Stimulated activated CD8-positive, alpha-beta memory T cell treated with anti-CD3 and anti-CD28 coated beads, Interleukin-4, amount 100 ng/mL, for 4 hours (primary cell): ENCODE measurements at places on chromosomes 5 and 9.

- DNase-seq, result no peak
Measured at GRCh38 chr9:69155341-69156030, 18.6 kb upstream of the TJP2 start.

GRCh38 chr5:53063176-53063575, 46.4 kb downstream of the MOCS2 start:
- no peak for DNase-seq

DNA sequence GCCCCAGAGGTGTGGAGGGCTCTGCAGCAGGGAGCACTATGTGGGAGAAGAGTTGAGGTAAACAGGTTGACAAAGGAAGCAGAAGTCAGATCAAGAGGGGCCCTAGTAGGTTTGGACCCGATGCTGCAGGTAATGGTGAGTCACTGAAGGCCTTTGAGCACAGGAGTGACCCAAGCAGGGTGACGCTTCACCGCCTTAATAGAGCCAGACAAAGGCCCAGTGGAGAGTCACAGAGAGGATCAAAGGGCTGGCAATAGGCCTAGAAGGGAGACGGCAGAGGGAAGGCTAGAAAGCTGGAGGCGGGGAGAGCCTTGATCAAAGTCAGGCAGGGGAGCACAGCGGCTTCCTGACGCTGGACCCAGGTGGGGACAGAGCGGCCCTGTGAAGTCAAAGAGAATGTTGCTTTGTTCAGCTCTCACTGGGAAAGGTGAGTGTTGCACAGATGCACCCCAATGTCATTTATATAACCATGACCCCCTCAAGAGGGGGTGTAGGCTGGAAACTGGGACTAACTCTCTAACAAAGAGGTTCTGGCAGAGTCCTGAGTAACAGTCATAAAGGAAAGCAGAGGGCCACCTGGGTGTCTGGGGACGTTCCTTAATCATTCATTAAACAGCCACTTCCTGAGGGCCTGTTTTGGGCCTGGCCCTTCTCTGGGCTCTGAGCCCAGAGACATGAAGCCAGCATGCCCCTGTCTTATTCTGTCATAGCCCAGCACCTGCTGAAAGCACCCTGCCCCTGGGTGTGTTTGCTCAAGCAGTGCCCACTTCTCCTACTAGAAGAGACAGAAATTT, 9.8 kb upstream of the CPLX2 start:
- DNase-seq, result no peak

DNA sequence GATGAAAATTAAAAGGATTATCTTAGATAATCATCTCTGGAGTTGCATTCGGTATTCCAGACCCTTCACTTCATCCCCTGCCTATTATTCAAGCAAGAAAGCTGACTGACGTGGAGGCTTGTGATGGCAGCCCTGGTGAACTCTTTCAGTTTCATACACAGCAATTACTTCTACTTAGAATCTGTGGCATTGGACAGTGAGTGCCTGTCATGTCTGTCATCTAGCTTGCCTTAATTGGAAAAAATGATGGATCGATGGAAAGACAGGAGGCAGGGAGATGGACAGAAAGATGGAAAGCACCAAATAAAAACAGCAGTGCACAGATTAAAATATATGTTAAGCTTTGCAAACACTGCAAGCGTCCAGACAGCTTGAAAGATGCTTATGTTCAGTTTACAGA, 1371.0 kb upstream of the CDH6 start:
- no peak for DNase-seq

DNA sequence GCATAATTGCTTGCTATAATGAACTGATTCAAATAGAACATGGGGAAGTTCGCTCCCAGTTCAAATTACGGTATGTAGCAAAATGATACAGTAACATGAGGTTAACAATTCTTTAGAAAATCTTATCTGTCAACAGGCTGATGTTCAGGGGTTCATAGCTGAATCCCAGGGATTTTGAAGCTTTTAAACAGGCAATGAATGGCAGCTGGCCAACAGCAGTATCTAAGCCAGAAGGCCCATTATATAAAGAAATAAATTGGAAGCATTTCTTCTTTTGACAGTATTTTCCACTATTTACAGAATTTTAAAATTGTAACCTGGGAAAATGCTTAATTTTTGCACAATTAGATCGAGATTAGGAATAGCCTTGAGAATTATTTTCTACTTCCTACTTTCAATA, 126.8 kb downstream of the PDE8B start:
- DNase-seq, result no peak
